Chondrocyte (in vitro differentiated cells): ENCODE measurements at places on chromosomes 2 and 18. TPM values are rescaled to one million over a fixed set of nuclear protein-coding genes. Genes with fewer than 3 reads are reported as not detected.

GRCh38 chr2:46381263-46381849, 84.1 kb downstream of the EPAS1 start:
- peaks cover 41% of the 10 kb centered on the region for H3K36me3 ChIP-seq
- peaks cover 10% of the 10 kb centered on the region for H3K4me1 ChIP-seq
- no peak for DNase-seq
- H3K27ac ChIP-seq = no peak overlapping the region
- H3K27me3 ChIP-seq = no peaks in the 10 kb centered on the region

- no peak for DNase-seq
- H3K27me3 ChIP-seq = no peaks in the 10 kb centered on the region
- H3K36me3 ChIP-seq = peaks cover 5% of the 10 kb centered on the region
These were observed 1.7 kb upstream of the PPP4R1 start for GRCh38 chr18:9616049-9616448.

The WDFY1 gene
- 52.3 to 68.0 TPM (median 61.3 TPM) in 3 replicates for total RNA-seq

GRCh38 chr18:26546875-26547645, 1.3 kb downstream of the KCTD1 start:
- H3K4me1 ChIP-seq = peaks cover 57% of the 10 kb centered on the region
- DNase-seq = no peak
- peaks cover 7% of the 10 kb centered on the region for H3K27me3 ChIP-seq
- peak overlapping the region; percentile 83 for H3K4me3 ChIP-seq

- H3K4me3 ChIP-seq = no peak overlapping the region
- H3K4me1 ChIP-seq = peaks cover 23% of the 10 kb centered on the region
- H3K27ac ChIP-seq = peak overlapping the region; percentile 65
- no peak for DNase-seq
- H3K36me3 ChIP-seq = peaks cover 22% of the 10 kb centered on the region
These were observed 12.6 kb downstream of the ITPRID2 start for GRCh38 chr2:181904022-181904632.

GRCh38 chr2:105733875-105734274, 10.8 kb upstream of the NCK2 start:
- H3K4me1 ChIP-seq = peaks cover 17% of the 10 kb centered on the region
- H3K27me3 ChIP-seq = no peaks in the 10 kb centered on the region
- DNase-seq = no peak
- no peak overlapping the region for H3K27ac ChIP-seq

DNA sequence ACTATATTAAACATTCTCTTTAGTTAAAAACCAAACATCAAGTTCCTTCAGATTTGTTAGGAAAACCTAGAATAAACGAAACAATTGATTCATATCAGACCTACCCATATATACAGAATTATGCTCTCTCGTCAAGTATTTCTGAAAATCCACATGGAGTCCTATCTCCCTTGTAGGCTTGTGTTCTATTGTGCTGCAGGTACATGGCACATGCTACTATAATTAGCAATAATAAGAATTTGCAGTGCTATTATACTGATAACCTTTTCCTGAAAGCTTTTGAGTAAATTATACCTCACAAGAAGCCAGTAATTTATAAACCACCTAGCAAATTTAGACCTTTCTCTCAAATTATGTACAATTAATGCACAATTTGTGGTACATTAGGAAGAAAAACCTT, 158.6 kb upstream of the STK17B start:
- H3K27me3 ChIP-seq = no peaks in the 10 kb centered on the region
- H3K4me1 ChIP-seq = peaks cover 39% of the 10 kb centered on the region
- no peaks in the 10 kb centered on the region for H3K36me3 ChIP-seq

DNA sequence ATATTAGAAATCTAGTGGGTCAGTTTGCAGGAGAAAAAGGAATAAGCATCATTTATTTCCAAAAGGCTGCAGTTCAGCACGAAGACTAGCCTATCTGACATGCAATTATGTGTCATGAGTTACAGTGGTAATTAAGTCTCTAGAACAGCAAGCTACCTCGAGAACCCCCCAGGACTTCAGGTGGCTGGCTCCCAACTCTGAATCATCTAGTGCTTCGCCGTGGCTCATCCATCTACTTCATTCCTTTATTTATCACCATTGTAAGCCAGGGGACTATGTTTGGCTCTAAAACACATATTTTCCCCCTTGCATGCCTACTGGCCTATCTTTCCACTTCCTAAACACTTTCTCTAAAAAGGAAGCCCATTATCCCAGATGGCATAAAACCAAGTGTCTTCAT, 121.6 kb downstream of the TXNL1 start:
- H3K27ac ChIP-seq = no peak overlapping the region
- H3K4me1 ChIP-seq = no peaks in the 10 kb centered on the region
- no peak overlapping the region for H3K4me3 ChIP-seq
- no peaks in the 10 kb centered on the region for H3K27me3 ChIP-seq
- DNase-seq = no peak

- H3K4me1 ChIP-seq = no peaks in the 10 kb centered on the region
- H3K4me3 ChIP-seq = no peak overlapping the region
- no peaks in the 10 kb centered on the region for H3K36me3 ChIP-seq
These were observed 89.5 kb downstream of the MRPS9 start for GRCh38 chr2:105127289-105127915.

The MC2R gene
- total RNA-seq = not detected in 3 replicates

DNA sequence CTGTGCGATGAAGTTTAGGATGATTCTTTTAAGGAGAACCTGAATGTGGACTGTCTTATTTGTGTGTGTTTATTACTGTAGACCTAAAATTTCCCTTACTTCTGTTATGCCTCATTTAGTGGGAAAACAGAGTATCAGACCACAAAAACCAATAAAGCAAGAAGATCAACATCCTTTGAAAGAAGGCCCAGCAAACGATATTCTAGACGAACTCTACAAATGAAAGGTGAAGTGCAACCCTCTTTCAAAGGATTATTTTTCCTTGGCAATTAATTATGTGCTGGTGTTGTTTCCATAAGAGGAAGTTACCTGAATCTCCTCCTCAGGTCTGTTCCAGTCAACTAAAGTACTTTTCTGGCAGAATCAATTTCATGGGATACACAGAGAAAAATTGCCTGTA, 78.6 kb downstream of the EPB41L5 start:
- no peak overlapping the region for H3K4me3 ChIP-seq
- H3K4me1 ChIP-seq = no peaks in the 10 kb centered on the region
- H3K36me3 ChIP-seq = peaks cover 7% of the 10 kb centered on the region
- no peak for DNase-seq
- no peak overlapping the region for H3K27ac ChIP-seq

GRCh38 chr2:217356781-217357180, 496.9 kb upstream of the TNP1 start:
- peaks cover 79% of the 10 kb centered on the region for H3K4me1 ChIP-seq
- H3K27me3 ChIP-seq = no peaks in the 10 kb centered on the region
- H3K4me3 ChIP-seq = no peak overlapping the region

DNA sequence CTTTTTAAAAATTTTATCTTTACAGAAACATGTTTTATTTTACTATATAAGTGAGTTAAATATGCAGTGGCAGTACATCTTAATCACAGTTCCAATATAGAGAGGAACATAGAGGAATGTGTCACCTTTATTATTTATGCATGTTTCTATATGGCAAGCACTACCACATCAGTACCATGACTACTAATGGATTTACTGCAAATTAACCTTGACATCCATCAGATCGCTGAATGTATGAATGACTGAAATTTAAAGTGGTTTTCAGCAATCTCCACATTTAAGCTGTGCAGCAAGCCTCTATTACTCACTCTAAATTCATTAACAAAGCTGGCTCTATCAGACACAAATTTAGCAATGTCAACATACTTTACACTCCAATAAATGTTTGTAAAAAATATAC, 790.6 kb downstream of the NRXN1 start:
- no peaks in the 10 kb centered on the region for H3K36me3 ChIP-seq
- no peak overlapping the region for H3K4me3 ChIP-seq
- no peak overlapping the region for H3K27ac ChIP-seq
- H3K27me3 ChIP-seq = peaks cover 14% of the 10 kb centered on the region
- no peak for DNase-seq

DNA sequence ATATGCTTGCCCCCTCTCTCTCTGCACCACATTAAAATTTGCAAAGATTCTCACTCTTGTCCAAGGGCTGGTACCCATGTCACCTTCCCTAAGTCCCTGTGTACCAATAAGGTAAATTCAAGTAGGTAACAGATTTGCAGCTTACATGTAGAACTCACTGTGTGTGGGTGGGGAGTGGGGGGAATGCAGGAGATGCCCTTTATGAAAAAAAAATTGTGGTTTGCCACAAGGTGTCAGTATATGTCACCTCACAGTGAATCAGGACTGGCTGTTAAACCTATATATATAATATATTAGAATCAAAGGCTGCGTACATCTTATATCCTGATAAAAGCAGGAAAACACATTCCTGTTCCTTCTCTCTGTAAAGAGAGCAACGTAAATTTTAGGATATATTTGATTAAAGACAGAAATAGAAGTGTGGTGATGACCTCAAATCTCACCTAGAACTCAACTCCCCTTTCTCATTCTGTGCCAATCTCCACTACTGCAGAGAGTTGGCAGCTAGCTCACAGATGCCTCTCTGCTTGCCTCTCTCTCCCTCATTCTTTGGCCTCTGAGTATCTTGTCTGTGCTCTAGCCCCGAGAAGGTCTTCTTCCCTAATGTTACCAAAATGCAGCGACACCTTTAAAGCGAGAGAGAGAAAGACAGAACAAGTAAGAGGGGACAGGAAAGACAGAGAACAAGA, 536 bp downstream of the XDH start:
- H3K4me3 ChIP-seq = no peak overlapping the region
- no peaks in the 10 kb centered on the region for H3K36me3 ChIP-seq
- DNase-seq = no peak

DNA sequence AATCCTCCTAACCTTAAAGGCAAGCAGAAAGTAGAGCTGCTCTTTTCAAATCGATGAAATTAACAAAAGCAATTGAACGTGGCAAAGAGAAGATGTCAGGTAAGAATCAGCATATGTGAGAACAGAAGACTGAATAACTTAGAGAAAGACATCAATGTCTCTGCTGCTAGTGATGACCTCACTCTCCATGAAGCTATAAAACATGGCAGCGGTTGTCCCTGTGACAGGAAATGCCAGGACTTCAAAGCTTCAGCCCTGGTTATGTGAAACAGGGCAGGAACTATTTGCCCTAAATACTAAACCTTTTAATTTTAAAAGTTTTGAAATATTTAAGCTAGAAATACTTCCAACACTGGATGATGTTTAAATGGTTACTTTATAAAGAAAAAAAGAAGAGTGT, 383.7 kb downstream of the XIRP2 start:
- H3K36me3 ChIP-seq = no peaks in the 10 kb centered on the region
- H3K27ac ChIP-seq = peak overlapping the region; percentile 25
- DNase-seq = no peak
- H3K27me3 ChIP-seq = no peaks in the 10 kb centered on the region
- peaks cover 4% of the 10 kb centered on the region for H3K4me1 ChIP-seq

The FHOD3 gene
- total RNA-seq = 8.2 to 9.9 TPM (median 8.9 TPM) in 3 replicates

The ABHD1 gene
- total RNA-seq = 0.30 to 0.44 TPM (median 0.31 TPM) in 3 replicates

GRCh38 chr2:127158614-127159290, 51.8 kb upstream of the BIN1 start:
- no peak for DNase-seq
- H3K4me1 ChIP-seq = peaks cover 67% of the 10 kb centered on the region
- no peaks in the 10 kb centered on the region for H3K27me3 ChIP-seq
- H3K27ac ChIP-seq = peak overlapping the region; percentile 85
- no peak overlapping the region for H3K4me3 ChIP-seq

The ZCCHC2 gene
- 12.6 to 13.2 TPM (median 12.6 TPM) in 3 replicates for total RNA-seq

The PGAP1 gene
- total RNA-seq = 10.5 to 22.5 TPM (median 12.3 TPM) in 3 replicates
